ENCODE measurements at places on chromosomes 5 and 9.

DNA sequence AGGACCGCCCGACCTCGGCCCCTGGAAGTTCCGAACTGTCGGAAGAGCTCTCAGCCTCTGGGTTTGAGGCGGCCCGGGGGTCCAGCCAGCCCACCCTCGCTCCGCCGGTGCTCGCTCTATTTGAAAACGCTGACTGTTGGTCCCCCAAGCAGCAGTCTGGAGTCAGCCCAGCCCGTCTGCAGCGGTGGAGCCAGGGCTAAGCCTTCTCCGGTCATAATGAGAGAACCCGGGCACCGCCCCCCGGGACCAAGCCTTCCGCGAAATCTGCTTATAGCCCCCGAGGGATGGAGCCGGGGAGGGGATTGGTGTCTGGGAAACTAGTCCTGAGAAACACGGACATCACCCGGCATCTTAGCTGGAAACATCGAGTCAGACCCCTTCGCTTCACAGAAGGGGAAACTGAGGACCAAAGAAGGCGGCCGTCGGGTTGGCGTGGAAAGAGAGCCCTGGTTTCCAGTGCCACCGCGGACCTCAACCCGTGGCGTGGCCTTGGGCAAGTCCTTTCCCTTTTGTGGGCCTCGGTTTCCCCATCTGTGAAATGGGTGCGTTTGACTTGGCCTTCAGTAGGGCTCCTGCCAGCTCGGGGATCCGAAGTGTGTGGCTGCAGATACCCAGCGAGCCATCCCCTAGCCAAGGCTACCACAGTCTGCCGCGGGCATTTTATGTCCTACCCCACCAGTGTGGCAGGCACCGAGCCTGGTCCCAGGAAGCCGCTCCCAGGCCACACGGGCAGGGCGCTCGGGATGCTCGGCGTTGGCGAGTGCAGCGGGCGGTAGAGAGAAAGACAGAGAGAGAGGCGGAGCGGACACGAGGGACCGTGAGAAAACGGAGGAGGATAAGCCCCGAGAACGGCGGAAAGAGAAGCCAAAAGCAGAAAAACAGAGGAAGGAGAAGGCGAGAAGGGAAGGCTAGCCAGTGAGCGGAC lies 857 bp downstream of the ADAM19 start:
- peak; percentile 59 for DNase-seq

DNA sequence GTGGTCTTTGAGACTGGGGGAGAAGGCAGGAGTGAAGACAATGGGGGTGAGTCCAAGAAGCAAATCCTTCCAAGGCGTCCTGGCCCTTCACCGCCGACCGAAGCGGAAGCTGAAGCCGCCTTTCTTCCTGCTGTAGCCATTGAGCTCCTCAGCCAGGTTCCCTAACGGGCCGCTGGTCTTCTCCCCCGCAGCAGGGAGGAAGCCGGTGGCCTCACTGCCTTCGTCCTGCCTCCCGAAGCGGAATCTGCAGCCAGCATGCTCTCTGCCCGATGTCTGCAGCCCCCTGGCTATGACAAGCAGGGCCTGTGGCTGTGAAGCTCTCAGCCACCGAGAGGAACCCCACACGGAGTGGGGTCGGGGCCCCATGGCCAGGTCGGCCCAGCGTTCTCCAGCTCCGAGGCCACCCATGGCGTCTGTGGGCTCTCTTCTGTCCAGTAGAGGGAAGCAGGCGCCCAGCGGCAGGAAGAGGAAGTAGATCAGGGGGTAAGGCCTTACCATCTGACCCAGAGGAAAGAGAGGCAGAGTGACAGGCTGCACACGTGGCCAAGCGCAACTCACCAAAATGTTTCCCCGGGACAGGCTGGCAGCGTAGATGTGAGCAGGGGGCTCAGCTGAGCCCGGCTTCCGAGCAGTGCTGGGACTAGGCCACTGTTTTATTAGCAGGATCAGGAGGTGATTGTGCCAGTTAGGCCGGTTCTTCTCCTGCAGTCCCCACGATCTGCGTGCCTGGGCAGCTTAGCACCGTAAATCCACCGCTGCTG lies 3.1 kb downstream of the QRFP start:
- no peak for DNase-seq

- DNase-seq: peak; percentile 46
Observed at GRCh38 chr9:11312966-11313365, 700.2 kb upstream of the PTPRD start.

DNA sequence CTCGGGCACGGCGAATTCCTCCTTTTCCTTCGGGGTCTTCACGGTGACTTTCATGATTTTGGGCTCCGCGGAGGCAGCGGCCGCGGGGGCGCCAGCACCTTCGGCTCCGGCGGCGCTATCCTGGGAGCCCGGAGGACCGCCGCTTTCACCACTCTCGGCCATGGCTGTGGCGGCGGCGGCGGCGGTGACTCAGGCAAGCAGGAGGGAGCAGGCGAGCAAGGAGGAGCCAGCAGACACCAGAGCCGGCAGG lies 315 bp downstream of the UBQLN1 start:
- peak; percentile 73 for DNase-seq

DNA sequence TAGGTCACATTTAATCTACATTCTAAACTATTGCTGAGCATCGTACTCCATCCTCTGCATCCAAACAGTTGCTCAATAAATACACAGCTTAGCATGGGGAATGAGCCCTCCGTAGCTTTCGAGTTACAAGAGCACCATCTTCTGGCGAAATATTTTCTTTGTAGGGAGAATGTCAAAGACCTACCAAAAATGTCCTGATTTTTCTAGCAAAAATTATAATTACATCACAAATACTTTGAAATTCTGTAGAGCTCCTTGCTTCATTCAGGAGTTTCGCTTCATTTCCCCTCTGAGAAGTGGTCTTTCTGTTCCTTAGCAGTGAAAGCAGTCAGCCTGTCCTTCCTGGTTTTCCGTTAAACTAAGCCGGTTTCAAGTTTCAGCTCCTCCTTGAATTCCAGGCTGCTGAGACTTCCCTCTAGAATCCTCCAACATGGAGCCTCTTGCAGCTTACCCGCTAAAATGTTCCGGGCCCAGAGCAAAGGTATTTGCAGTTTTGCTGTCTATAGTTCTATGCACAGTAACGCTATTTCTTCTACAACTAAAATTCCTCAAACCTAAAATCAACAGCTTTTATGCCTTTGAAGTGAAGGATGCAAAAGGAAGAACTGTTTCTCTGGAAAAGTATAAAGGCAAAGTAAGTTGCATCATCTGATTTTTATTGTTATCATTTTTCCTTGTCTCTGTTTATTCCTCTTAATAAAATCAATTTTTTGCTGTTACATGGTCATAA lies at the start of gene GPX8:
Gene GPX8, plus strand, starts transcription at position 409 of the 730 bp plus-strand sequence. Its CDS starts 22 bp downstream, at position 431.
- DNase-seq: peak; percentile 93

GRCh38 chr5:51968756-51969155 lies 585.5 kb downstream of the ISL1 start:
- DNase-seq: no peak

- no peak for DNase-seq
Observed at GRCh38 chr5:140023611-140024191, 19.4 kb downstream of the NRG2 start.

DNA sequence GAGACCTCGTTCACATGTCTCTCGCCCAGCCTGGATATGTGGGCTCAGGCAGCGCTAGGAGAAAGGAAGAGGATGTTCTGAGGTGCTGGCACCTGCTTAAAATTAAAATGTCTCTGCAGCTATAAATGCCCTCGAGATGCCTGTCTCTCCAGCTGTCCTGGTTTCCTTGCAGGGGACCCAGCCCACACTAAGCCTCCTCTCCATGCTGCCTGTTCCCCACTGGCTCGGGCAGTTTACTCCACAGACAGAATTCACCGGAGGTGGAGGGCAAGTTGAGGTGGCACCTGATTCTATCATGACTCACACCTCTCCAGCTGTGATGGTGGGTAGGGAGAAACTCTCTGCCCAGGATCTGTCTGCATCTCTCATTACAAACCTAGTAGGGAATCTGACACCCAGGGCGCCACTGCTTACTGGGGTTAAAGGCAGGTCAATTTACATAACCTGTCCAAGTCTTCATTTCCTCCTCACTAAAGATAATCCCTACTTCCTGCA lies 420.9 kb downstream of the SPOCK1 start:
- no peak for DNase-seq

GRCh38 chr5:89005990-89006389 lies 123.0 kb upstream of the MEF2C start:
- no peak for DNase-seq

GRCh38 chr9:126700296-126700695 lies 86.6 kb downstream of the LMX1B start:
- no peak for DNase-seq

DNA sequence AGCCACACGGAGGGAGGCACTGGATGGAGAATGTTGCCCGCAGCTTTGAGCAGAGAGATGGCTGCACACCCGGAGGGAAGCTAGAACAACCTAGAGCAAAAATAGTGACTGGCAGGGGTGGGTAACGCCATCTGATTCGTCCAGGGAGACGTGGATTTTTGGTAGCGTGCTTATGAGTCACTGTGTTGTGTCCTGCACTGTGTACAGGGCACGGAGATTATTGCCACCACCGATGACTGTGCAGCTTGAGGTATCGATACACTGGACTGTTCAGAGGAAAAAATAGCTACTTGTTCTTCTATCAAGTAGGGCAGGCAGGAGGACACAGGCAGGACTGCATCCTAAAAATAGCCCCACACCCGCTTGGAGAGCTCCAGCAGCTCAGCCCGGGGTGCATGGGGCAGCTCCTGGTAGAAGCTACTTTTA lies 6.0 kb downstream of the UBE2QL1 start:
- no peak for DNase-seq
